Activated naive CD4-positive, alpha-beta T cell treated with Interleukin-2 at 50 U/mL for 16 hours (primary cell): ENCODE measurements at places on chromosomes 2 and 18.

- no peak for DNase-seq
Measured at GRCh38 chr2:47344890-47345589, 57.9 kb upstream of the MSH2 start.

- DNase-seq: peak; percentile 4
Measured at GRCh38 chr18:72652990-72653593, 109.0 kb upstream of the CBLN2 start.

GRCh38 chr2:104901037-104901881 is 47.3 kb downstream of the POU3F3 start:
- no peak for DNase-seq

DNA sequence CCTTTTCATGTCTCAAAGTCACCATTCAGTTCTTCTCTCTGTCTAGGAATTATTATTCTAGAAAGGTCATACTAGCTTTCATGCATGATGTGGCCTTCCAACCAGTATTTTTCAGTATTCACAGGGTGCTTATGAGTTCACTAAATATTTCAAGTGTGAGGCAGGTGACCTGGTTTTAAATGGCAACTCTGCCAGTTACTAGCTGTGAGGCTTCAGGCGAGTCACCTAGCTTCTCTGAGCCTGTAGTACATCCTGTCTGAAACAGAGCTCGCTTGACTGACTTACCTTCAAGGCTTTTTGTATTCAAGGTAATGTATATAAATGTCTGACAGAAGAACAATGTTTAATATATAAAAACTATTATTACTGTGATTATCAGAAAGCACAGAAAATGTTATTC is 19.4 kb upstream of the ACVR1 start:
- peak; percentile 8 for DNase-seq

- DNase-seq: no peak
Measured at GRCh38 chr2:211996857-211997256, 541.7 kb downstream of the ERBB4 start.

- DNase-seq: no peak
Measured at GRCh38 chr18:5103286-5103685, 93.8 kb downstream of the AKAIN1 start.

GRCh38 chr2:166539340-166540162 is 45.5 kb upstream of the SCN7A start:
- DNase-seq: no peak

GRCh38 chr2:232434091-232434490 is 21.9 kb upstream of the ALPI start:
- DNase-seq: no peak

- DNase-seq: no peak
Measured at GRCh38 chr2:126429103-126429502, 226.9 kb upstream of the GYPC start.

DNA sequence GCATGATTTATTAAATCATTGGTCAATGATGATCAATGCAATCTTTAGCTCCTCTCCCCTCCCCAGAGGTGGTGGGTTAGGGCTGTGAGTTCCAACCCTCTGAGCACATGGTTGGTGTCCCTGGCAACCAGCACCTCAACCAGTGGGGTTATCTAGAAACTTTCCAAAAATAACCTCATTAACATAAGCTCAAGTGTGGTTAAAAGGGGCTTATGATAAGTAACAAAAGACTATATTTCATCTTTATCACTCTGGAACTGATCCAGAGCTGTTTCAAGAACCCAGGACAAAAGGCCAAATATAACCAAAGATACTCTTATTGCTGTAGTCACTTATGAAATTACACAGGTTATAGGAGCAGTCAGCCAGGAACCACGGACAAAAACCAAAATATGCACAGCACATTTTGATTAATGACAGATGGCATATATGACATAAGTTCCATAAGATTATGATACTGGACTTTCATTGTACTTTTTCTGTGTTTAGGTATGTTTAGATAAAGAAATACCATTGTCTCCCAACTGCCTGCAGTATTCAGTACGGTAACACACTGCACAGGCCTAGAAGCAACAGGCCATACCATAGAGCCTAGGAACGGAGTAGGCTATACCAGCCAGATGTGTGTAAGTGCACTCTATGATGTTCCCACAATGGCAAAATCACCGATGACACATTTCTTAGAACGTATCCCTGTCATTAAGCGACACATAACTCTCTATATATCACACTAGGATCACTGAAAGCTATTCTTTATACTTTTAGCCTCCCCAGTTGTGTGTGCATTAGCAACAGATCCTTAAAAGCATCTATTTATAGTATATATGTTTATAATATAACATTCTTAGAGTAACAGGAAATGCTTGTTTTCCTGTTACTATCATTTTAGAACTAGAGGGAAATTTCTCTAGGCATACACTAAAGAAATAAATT is 31.9 kb downstream of the KIDINS220 start:
- no peak for DNase-seq

DNA sequence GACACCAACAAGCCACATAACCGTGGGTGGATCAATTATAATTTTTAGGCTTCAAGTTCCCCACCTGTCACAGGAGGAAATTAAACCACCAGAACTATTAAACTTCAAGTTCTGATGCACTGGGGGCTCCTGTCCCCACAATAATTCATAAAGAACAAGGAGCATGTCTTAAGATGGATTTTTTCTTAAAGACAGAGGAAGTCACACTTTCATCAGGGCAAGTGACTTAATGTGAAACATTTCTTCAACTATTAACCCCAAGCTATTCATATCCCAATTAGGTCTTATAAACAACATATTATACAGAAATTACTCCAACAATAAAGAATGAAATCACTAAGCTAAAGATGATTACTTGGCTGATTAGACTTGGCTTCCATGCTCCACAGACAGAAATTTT is 292.5 kb downstream of the ETAA1 start:
- DNase-seq: no peak

DNA sequence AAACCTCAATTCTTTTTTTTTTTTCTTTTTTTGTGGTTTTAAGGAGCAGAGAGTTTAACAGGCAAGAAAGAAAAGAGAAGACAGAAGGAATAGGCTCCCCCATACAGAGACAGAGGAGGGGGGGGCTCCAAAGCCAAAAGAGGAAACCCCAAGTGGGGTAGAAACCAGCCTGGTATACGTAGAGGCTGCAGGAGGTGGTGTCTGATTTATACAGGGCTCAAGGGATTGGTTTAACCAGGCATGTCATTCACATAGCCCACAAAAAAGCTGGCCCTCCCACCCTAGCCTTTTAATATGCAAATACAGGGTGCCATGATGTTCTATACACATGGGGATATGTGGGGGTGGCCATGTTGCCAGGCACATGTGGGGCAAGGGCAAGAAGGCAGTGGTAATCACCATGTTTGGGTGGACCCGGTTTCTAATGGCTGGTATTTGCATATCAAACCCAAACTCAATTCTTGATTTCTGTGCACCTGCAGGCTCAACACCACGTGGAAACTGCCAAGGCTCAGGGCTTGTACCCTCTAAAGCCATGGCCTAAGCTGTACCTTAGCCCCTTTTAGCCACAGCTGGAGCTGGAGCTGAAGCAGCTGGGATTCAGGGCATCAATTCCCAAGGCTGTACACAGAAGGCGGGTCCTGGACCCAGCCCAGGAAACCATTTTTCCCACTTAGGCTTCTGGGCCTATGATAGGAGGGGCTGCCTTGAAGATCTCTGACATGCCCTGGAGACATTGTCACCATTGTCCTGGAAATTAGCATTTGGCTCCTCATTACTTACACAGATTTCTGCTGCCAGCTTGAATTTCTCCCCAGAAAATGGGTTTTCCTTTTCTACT is 170.3 kb downstream of the MAIP1 start:
- DNase-seq: no peak

DNA sequence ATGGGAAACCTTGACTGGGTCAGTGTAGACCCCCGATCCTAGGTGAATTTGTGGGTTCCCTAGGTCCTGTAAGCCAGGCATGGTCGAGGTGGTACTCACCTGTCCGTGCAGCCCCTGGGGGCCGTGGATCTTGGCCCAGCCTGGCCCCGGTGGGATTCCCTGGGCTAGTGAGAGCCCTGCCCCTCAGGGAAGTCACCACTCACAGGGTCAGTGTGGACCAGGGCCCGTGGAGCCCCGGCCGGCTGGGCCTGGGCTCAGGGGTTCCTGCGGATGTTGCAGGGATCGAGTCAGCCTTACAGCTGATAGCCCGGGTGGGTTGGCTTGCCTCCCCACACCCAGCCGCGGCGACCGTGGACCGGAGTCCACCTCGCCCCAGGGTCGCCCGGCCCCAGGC is 528 bp downstream of the ATG9A start:
- no peak for DNase-seq

- DNase-seq: no peak
Measured at GRCh38 chr2:212299943-212300342, 238.7 kb downstream of the ERBB4 start.

DNA sequence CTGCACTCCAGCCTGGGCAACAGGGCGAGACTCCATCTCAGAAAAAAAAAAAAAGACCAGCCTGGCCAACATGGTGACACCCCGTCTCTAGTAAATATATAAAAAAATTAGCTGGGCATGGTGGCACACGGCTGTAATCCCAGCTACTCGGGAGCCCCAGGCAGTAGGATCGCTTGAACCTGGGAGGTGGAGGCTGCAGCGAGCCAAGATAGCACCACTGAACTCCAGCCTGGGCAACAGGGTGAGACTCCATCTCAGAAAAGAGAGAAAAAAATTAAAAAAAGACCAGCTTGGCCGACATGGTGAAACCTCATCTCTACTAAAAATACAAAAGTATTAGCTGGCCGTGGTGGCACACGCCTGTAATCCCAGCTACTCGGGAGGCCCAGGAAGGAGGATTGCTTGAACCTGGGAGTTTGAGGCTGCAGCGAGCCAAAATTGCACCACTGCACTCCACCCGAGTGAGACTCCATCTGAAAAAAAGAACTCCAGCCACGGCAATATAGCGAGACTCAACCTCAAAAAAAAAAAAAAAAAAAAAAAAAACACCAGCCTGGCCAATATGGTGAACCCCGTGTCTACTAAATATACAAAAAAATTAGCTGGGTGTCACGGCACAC is 346.1 kb upstream of the PLGLB2 start:
- no peak for DNase-seq

DNA sequence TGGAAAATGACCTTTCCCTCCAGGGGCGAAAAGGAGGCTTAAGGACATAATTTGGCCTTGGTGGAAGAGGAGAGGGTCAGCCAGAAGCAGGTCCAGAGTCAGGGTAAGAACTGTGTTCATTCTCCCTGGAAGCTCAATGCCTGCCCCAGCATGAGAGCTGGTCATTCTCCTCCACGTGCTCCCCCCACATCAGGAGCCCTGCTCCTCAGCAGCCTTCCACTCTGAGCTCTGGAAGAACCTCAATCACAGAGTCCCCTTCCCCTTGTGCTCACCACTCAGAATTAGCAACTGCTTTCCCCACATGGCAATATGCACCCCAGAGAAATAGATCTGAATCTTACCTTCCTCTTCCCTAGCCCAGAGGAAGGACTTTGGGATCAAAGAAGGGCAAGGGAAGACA is 115.4 kb downstream of the TMEM200C start:
- no peak for DNase-seq

- DNase-seq: no peak
Measured at GRCh38 chr2:126787289-126787688, 111.4 kb upstream of the TEX51 start.

GRCh38 chr2:101956465-101957438 is 35.0 kb upstream of the IL1R2 start:
- no peak for DNase-seq

DNA sequence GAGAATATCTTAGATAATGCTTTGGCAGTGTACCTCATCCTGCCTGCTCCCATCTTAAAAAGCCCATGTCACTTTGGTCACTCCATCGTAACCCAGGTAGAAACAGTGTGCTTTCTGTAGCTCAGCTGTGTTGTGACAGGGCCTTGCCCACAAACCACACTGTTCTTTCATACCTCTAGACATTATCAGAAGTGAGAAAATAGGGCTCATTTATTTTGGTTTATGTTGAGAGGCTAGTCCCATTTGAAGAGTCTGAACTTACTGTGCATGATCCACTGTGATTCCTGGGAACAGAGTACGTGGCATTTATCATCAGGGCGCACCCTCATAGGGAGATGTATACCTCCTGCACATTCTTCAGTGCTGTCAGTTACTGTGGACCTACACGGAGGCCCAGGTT is 69.7 kb downstream of the FEZ2 start:
- no peak for DNase-seq

GRCh38 chr2:130729322-130730299 is 741 bp downstream of the GPR148 start:
- DNase-seq: no peak

- no peak for DNase-seq
Measured at GRCh38 chr18:48076461-48076860, 146.0 kb upstream of the SMAD2 start.

DNA sequence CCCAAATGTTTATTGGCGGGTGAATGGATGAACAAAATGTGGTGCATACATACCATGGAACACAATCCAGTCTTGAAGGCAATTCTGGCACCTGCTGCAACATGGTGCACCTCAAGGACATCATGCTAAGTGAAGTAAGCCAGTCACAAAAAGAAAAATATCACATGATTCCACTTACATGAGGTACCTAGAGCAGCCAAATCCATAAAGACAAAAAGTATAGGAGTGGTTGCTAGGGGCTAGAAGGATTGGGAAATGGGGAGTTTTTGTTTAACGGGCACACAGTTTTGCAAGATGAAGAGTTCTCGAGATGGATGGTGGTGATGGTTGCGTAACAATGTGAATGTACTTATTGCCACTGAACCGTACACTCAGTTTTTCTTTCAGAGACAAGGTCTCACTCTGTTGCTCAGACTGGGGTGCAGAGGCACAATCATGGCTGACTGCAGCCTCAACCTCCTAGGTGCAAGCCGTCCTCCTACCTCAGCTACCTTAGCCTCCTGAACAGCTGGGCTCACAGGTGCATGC is 90.9 kb upstream of the CERS6 start:
- DNase-seq: no peak

- DNase-seq: no peak
Measured at GRCh38 chr2:108809936-108810335, 23.4 kb downstream of the CCDC138 start.

DNA sequence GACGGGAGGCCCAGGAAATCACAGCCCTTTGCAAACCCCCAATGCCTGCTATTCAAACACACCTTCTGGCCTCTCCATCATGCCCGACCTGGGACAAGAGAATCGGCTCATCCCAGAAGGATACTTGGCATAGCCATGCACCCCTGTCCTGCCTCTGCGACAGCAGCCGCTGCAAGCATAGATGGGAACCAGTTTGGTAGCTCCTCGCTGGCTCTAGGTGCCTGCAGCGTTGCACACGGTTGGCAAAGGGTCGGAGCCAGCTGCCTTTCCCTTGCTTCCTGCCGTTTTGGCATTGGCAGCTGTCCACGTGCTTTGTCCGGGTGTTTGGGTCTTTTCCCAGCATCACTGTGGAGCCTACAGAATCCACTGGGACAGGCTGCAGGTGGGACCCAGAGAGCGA is 76.9 kb downstream of the TWIST2 start:
- no peak for DNase-seq
